ENCODE measurements at places on chromosomes 2 and 18. TPM values are rescaled to one million over a fixed set of nuclear protein-coding genes. Genes with fewer than 3 reads are reported as not detected.

Gene TMEFF2
- total RNA-seq = 0.13 TPM

Gene TMEM37
- total RNA-seq = 1.6 TPM

Gene SLC4A5
- under 0.01 TPM for total RNA-seq

Gene CCDC150
- total RNA-seq = 1.5 TPM

Gene ALPP
- total RNA-seq = not detected

Gene EGR4
- total RNA-seq = not detected

Gene SPEG
- total RNA-seq = 6.8 TPM

Gene ZSWIM2
- not detected for total RNA-seq

Gene C1QL2
- not detected for total RNA-seq

Gene RNF149
- total RNA-seq = 23.8 TPM

Gene FRZB
- total RNA-seq = 0.38 TPM

Gene SERPINB4
- total RNA-seq = not detected

Gene RAPH1
- total RNA-seq = 6.7 TPM

Gene NTSR2
- total RNA-seq = not detected

Gene ASB18
- not detected for total RNA-seq

Gene FABP1
- total RNA-seq = not detected

Gene ANKRD44
- total RNA-seq = 6.5 TPM

Gene GPBAR1
- 0.16 TPM for total RNA-seq

Gene COL4A3
- under 0.01 TPM for total RNA-seq

Gene TAF4B
- 4.4 TPM for total RNA-seq

Gene RGPD3
- total RNA-seq = 0.13 TPM

Gene PCARE
- not detected for total RNA-seq

Gene ANKRD29
- 0.81 TPM for total RNA-seq

Gene APCDD1
- total RNA-seq = not detected

Gene SLC9A2
- total RNA-seq = 0.13 TPM

Gene SLC4A3
- total RNA-seq = 20.0 TPM

Gene TMEM169
- total RNA-seq = 7.0 TPM

Gene UPP2
- not detected for total RNA-seq

Gene IL1A
- total RNA-seq = not detected

Gene CPLX4
- total RNA-seq = not detected

Gene SERPINB11
- total RNA-seq = not detected

Gene CLHC1
- total RNA-seq = 1.5 TPM

Gene BBS5
- total RNA-seq = 4.4 TPM

Gene LYPD1
- total RNA-seq = 158 TPM

Gene ST8SIA3
- total RNA-seq = not detected

Gene LCT
- total RNA-seq = not detected

Gene SERTAD2
- total RNA-seq = 11.6 TPM

Gene MALL
- total RNA-seq = 58.3 TPM

Gene WDSUB1
- total RNA-seq = 2.1 TPM

Gene DSG4
- total RNA-seq = under 0.01 TPM

Gene RBMS1
- 43.7 TPM for total RNA-seq

Gene ARPC2
- 209 TPM for total RNA-seq
